Vein endothelial cell (primary cell): ENCODE measurements at places on chromosomes 11 and 22. TPM values are rescaled to one million over a fixed set of nuclear protein-coding genes. Genes with fewer than 3 reads are reported as not detected.

NNMT gene
- 153 and 330 TPM in 2 replicates for total RNA-seq

KCNJ4 gene
- total RNA-seq = not detected in 2 replicates

OR8D1 gene
- total RNA-seq = not detected in 2 replicates

MIOX gene
- not detected in 2 replicates for total RNA-seq

LAMTOR1 gene
- total RNA-seq = 116 and 118 TPM in 2 replicates

UCP3 gene
- total RNA-seq = 0.33 and 0.67 TPM in 2 replicates

TRPM5 gene
- total RNA-seq = not detected in 2 replicates
